ENCODE measurements at places on chromosomes 3 and 15. TPM values are rescaled to one million over a fixed set of nuclear protein-coding genes. Genes with fewer than 3 reads are reported as not detected.
A peak's percentile ranks its signal among the peaks of the same experiment; 100 is the strongest.

Gene ATP13A5
- total RNA-seq, result not detected

DNA sequence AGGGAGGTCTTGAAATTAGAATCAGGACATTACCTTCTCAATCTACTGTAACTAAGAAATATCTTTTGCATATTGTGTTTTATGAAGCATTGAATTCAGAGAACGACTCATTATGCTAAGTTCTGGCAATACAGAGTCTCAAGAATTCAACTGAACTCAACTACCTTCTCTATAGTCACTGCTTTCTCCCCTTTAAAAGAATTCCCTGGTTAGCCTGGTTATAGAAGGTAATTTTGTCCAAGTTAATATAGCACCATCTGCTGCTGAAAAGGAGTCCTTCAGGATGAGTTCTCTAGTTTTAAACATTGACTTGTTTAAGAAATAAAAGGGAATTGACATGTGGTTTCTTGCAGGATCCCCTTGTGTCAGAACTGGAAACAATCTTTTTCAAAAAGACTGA, 60.2 kb downstream of the IL16 start:
- no peak for DNase-seq

- no peak for DNase-seq
Measured at GRCh38 chr3:8984526-8984925, 21.3 kb upstream of the RAD18 start.

- DNase-seq, result no peak
Measured at GRCh38 chr3:186525369-186526255, 18.6 kb downstream of the CRYGS start.

- no peak for DNase-seq
Measured at GRCh38 chr3:67509471-67510075, 144.8 kb downstream of the SUCLG2 start.

DNA sequence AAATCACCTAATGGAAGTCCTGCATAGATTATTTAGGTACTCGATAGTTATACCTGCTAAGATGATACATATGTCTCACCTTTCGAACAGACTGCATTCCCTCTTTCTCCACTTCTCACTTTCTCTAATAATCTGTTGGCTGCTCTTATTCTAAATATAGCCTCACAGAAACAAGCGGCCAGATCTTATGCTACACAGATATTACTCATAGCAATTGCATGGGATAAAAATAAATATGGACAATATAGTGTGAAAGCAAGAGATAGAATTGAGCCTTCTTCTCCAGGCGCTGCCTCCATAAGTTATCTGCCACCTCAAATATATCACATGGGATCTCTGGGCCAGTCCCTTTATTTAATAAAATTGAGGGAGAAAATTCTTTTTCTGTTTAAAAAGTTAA, 29.5 kb upstream of the TGFBR2 start:
- DNase-seq, result no peak

- DNase-seq, result no peak
Measured at GRCh38 chr15:33698126-33698525, 270.2 kb upstream of the CHRM5 start.

DNA sequence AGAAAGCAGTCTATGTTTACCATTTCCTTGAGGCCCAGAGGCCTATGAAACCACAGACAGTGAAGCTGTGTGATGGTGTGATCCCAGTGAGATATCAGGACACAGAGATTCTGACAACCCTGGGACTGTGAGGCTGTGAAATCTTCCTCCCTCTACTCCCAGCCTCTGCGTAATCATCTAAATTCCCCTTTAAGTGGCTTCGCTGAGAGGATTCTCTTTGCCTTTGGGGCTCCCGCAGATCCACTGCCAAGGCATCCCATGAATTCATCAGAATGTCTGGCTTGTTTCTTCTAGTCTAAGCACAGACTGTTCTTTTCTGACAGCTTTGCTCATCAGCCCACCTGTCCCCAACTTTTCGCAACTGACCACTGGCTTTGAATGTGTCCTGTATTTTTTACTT, 901.2 kb upstream of the NR2F2 start:
- DNase-seq, result no peak

Gene LRRK1
- 0.58 TPM for total RNA-seq

Gene ANKDD1A
- total RNA-seq, result 4.5 TPM

- no peak for DNase-seq
Measured at GRCh38 chr3:13371100-13372075, 48.7 kb downstream of the NUP210 start.

- no peak for DNase-seq
Measured at GRCh38 chr3:3605226-3605625, 194.0 kb upstream of the LRRN1 start.

GRCh38 chr3:187745201-187746058, at the start of gene BCL6:
Gene BCL6 (minus strand): TSS chr3:187745468. CDS start chr3:187733693, 11,775 bp downstream.
- peak; percentile 92 for DNase-seq

Gene CP
- total RNA-seq, result not detected

All from CD4-positive, alpha-beta memory T cell (primary cell).